ENCODE measurements at places on chromosomes 3 and 15. TPM values are rescaled to one million over a fixed set of nuclear protein-coding genes. Genes with fewer than 3 reads are reported as not detected.

Gene TADA3
- 46.8 TPM for total RNA-seq

Gene ARPC4
- total RNA-seq, result 135 TPM

Gene PRRT3
- total RNA-seq, result 0.34 TPM

Gene ZMYND10
- total RNA-seq, result 0.21 TPM

Gene BLM
- 0.34 TPM for total RNA-seq

Gene CHRD
- total RNA-seq, result not detected

Gene TRIM69
- total RNA-seq, result 8.9 TPM

Gene RTP3
- total RNA-seq, result not detected

Gene IQCH
- total RNA-seq, result 3.1 TPM

Gene UCN2
- total RNA-seq, result 2.4 TPM

Gene ARIH2
- total RNA-seq, result 139 TPM

Gene RARRES1
- total RNA-seq, result not detected

Gene SLCO2A1
- total RNA-seq, result under 0.01 TPM

Gene SIDT1
- 2.3 TPM for total RNA-seq

Gene C15orf62
- total RNA-seq, result 1.7 TPM

Gene NEK10
- total RNA-seq, result 2.3 TPM

Gene CASR
- total RNA-seq, result not detected

Gene ANKUB1
- total RNA-seq, result 4.1 TPM

Gene AQR
- total RNA-seq, result 17.1 TPM

Gene CCDC14
- total RNA-seq, result 37.6 TPM

Gene SUSD5
- not detected for total RNA-seq

Gene PRR20G
- not detected for total RNA-seq

Gene C15orf39
- 2.7 TPM for total RNA-seq

Gene SENP8
- total RNA-seq, result 2.7 TPM

Gene PPM1L
- total RNA-seq, result 4.1 TPM

Gene CAMKV
- total RNA-seq, result not detected

Gene ACOX2
- total RNA-seq, result 0.21 TPM

Gene SLC12A8
- total RNA-seq, result 16.1 TPM

Gene CCDC9B
- total RNA-seq, result 9.9 TPM

Gene LRRK1
- 4.8 TPM for total RNA-seq

Gene GOLGA6L7
- total RNA-seq, result not detected

Gene ZNF80
- not detected for total RNA-seq

Gene SPINK8
- not detected for total RNA-seq

Gene CYP8B1
- not detected for total RNA-seq

Gene CCRL2
- not detected for total RNA-seq

Gene CD96
- total RNA-seq, result not detected

Gene MYLK
- 26.0 TPM for total RNA-seq

Gene CCR3
- total RNA-seq, result 0.07 TPM

Gene HGD
- 0.28 TPM for total RNA-seq

Gene CPLX3
- total RNA-seq, result not detected

Gene HCN4
- total RNA-seq, result not detected

Gene APOD
- total RNA-seq, result 0.34 TPM

Gene KLHL40
- not detected for total RNA-seq

Gene ITIH1
- not detected for total RNA-seq

All from nasal cavity respiratory epithelium epithelial cell of viscerocranial mucosa (primary cell).